Stimulated activated CD8-positive, alpha-beta memory T cell treated with anti-CD3 and anti-CD28 coated beads, Interleukin-4, amount 100 ng/mL, for 1 hour (primary cell): ENCODE measurements at places on chromosomes 11 and 22.
A peak's percentile ranks its signal among the peaks of the same experiment; 100 is the strongest.

DNA sequence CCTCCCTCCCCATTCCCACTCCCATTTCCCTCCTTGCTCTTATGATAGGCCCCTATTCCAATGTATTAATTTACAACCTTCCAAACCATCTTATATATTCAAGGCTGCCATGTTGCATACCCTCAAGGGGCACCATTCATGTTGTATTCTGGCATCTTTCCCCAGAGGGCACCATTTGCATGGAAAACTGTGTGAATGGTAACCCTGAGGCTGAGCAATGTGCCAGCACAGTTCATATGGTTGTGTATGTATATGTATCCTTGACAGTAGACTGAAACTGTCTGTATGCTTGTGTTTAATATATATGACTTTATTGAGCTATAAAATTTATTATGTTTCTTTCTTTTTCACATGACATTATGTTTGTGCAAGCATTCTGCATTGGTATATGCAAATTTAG is 7.3 kb downstream of the RASSF10 start:
- DNase-seq, result no peak

DNA sequence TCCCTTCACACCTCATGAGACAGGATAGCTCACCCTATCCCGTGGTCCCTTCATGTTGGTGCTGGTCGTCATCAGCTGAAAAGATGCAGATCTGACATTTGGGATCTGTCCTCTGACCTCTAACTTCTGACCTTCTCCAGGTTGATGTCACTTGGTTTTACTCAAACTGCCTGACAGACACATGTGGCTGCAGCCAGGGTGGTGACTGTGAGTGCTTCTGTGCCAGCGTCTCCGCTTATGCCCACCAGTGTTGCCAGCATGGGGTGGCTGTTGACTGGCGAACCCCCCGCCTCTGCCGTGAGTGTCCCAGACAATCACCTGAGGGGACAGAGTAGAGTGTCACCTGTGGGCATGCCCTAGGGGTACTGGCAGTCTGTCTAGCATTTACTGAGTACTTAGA is 49.7 kb downstream of the OTOG start:
- no peak for DNase-seq

DNA sequence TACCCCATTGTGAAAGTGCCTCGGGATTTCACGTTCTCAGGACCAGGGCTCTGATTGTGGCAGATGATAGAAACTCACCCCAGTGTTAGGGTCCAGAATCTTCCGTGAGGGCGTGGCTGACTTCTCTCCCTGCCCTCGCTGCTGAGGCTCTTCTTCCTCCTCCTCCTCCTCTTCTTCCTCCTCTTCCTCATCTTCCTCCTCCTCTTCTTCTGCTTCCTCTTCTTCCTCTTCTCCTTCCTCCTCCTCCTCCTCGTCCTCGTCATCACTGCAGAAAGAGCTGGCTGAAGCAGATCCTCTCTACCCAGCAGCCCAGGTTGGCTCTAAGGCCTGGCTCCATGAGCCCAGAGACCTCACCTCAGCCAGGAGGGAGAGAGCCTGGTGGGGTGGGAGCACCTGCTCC is 13.5 kb upstream of the CHADL start:
- DNase-seq, result no peak

GRCh38 chr11:128048121-128048520 is 539.2 kb downstream of the ETS1 start:
- no peak for DNase-seq

- no peak for DNase-seq
Measured at GRCh38 chr22:16955081-16955480, 52.9 kb downstream of the GAB4 start.

DNA sequence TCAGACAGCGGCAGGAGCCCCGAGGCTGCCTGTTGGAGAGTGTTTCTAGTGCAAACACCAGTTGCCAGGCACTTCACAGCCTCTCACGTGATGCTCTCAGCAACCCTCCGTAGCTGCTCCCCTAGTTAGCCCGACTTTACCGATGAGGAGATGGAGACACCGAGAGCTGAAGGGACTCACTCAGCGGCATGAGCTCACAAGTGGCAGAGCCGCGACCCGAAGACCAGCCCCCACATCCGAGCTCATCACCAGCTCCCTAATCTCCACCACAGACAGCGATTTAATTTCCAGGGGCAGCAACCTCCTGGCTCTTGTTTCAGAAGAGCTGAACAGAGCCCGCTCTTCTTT is 28.7 kb upstream of the RTL6 start:
- DNase-seq, result no peak

- no peak for DNase-seq
Measured at GRCh38 chr22:30187094-30187493, 59.5 kb downstream of the LIF start.

- DNase-seq, result no peak
Measured at GRCh38 chr11:94840209-94840608, 72.1 kb downstream of the AMOTL1 start.

DNA sequence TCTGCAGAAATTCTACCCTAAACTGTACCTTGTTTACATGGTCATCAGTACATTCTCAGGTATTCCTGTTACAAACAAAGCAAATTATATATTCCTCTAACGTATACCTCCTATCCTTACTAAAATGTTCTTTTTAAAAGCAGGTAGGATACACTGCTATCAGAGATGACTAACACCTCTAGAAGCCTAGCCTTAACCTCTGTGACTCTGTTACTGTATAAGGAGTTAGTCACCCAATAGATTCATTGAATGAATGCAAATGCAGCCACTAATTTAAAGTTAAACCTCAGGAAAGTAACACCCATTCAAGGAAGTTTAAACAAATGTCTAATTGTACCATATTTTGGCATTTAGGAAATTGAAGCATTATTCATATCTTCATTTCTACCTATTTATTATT is 82.2 kb downstream of the FCHSD2 start:
- no peak for DNase-seq

- DNase-seq, result no peak
Measured at GRCh38 chr11:67082071-67082791, 25.6 kb downstream of the RHOD start.

GRCh38 chr11:104169091-104169490 is 5.1 kb upstream of the PDGFD start:
- no peak for DNase-seq

DNA sequence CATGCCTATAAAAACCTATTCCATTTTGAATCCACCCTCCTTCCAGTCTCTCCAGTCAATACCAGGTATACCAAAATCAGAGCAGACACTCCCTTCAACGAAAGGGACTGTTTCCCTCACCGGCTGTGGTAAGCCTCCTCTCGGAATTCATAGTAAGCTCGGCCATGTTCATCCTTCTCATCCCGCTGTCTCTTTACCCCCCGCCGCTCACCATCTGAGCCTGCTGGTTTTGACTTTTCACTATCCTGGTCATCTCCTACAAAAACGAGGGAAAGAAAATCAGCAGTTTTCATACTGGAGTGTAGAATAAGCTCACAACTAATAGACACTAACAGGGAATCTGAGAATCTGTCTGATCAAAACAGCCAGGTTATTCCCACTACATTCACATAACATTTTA is 3.1 kb downstream of the HNRNPUL2 start:
- DNase-seq, result no peak

GRCh38 chr11:86291466-86292262 is 10.4 kb upstream of the HIKESHI start:
- peak; percentile 23 for DNase-seq

DNA sequence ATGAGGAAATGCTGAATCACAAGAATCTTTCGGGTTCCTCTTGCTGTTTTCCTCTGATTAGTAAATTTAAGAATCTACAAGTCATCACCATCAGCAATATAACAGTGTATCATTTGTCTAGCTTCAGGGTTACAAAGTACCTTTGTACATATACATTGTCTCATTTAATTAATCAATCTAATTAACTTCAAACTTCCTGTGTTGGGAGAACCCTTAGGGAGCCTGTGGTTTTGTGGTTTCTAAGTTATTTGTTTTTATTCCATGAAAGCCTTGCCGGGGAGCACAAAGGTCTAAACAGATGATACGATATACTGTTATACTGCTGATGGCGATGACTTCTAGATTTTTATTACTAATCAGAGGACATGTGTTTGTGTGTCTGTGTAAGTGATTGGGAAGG is 41.0 kb downstream of the TIMP3 start:
- no peak for DNase-seq

DNA sequence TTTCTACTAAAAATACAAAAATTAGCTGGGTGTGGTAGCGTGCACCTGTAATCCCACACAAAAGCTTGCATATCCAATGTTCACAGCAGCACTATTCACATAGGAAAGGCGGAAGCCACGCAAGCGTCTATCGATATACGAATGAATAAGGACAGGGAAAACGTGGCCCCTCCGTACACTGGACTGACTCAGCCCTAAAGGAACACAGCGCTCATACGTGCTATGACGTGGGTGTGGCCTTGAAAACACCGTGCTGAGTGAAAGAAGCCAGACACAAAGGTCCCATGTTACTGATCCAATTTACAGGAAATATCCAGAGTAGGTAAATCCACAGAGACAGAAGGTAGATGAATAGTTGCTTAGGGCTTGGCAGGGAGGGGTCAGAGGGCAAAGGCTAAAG is 7.0 kb downstream of the LMF2 start:
- DNase-seq, result no peak

DNA sequence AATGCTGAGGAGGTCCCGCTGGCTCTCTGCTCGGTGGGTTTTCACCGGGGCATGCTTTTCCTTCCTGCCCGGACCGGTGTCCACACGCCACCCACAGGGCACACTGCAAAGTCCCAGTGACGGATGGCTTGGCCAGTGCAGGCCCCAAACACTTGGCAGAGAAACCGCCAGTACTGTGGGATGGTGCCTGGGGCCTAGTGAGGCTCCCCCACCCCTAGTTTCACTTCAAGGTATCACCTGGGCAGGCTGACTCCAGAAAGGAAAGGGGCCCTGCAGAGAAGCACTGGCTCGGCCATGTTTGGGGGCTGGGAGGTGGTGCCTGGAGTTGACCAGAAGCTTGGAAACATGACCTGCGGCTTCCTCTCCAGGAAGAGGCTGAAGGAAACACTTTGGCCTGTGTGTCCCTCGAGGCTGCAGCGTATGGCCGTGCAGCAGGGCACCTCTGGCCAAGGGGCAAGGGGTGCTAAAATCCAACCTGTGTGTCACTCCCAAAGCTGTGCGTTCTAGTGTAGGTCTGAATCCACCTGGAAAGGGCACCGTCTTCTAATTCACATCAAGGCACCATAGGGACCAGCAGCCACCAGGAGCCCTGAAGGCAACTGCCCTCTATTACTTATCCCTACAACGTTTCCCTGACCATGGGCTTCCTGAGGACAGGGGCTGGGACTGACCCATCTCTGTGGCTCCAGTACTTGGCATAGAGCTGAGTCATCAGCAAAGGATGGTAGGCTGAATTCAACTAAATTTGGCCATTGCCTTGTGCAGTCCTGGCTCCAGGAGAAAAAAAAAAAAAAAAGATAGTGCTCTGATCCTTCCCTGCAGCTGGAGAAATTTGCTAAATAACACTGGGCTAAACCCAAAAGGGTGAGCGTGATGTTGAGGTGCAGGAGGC is 22.6 kb downstream of the TPBGL start:
- no peak for DNase-seq

GRCh38 chr11:61776561-61777075 is 15.8 kb downstream of the TMEM258 start:
- no peak for DNase-seq

DNA sequence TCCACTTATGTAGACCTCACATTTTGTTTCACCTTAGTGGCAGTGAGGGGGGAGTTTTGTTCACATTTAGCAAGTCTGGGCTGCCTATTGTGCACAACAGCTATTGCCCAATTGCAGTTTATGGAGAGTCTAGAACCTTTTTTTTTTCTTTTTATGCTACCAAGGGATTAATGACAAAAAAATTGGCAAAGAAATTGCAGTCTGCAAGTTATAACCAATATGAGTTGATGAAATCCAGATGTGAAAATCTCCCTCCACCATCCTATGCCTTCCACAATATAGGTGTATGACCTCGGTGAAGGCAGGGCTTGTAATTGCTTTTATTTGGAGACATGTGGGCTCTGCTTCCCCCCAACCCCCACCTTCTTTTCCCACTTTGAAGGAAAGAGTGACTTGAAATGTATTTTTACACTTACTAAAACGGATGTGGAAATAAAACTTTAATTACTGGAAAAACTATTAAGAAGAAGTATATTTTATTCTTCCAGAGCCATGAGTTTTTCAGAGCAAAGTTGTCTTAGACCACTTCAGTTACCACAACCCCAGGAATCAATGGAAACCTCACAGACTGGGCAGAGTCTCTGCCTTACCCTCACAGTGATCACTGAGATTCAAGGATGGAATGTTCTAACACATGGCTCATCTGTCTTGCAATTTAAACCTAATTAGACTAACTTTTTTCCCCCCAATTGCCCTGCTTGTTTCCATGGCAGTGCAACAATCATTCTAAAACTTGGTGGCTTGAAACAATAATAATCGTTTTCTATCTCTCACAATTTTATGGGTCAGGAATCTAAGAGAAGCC is 120.8 kb upstream of the SLC5A12 start:
- DNase-seq, result no peak

DNA sequence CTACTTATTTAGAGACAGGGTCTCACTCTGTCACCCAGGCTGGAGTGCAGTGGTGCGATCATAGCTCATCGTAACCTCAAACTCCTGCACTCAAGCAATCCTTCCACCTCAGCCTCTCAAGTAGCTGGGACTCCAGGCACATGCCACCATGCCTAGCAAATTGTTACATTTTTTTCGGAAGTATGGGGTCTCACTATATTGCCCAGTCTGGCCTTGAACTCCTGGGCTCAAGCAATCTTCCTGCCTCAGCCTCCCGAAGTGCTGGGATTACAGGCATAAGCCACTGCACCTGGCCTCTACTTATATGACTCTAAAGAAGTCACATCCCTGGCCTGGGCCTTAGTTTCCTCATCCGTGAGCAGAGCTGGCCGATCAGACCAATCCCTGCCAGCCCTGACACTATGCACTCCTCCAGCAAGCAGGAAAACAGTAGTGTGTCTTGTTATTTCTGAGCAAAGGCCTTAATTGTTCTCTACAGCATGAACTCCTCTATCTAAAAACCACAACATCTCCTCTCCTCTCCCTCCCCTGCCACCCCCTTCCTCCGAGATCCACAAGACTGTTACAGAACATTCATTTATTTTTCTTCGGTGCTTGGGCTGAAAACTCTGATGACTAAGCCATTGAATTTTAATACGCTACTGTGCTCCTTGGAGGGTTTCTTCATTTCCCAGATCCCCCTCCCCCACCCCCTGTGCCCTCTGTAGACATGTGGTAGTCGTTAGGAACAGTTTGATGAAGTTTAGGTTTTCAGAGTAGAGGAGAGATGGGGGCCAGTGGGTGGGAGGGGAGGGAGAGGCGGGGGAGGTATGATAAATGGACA is 91.5 kb downstream of the ABTB2 start:
- DNase-seq, result no peak

- no peak for DNase-seq
Measured at GRCh38 chr11:15667127-15667725, 552.5 kb downstream of the INSC start.

DNA sequence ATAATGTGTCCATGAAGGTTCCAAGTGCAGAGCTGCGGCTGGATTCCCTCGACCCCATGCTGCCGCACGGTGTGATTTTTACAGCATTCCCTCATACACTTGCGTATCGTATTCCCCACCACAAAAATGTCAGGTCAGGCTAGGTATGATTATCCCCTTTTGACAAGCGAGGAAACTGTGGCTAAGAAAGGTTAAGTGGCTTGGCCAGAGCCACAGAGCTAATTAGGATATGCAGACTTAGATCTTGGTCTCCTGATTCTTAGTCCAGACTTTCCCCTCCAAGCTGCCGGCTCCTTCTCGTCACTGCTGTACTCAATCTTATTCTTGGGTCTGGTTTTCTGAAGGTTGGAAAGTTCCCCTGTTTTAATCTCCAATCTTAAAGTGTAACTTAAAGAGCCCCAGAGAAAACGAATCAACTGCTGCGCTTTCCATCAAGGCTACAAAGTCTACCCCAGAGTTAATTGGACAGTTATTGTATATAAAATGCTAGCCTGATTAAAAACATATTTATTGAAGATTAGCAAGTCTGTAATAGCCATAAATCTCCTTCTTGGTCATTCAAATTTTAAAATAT is 176.6 kb downstream of the ADAMTS15 start:
- no peak for DNase-seq
